ENCODE measurements at places on chromosomes 2 and 18.

- DNase-seq = no peak
Measured at GRCh38 chr18:58413667-58414628, 214.9 kb downstream of the ALPK2 start.

- no peak for DNase-seq
Measured at GRCh38 chr18:58865701-58866065, 1.0 kb downstream of the ZNF532 start.

GRCh38 chr2:133194362-133194655, 374.0 kb downstream of the NCKAP5 start:
- no peak for DNase-seq

DNA sequence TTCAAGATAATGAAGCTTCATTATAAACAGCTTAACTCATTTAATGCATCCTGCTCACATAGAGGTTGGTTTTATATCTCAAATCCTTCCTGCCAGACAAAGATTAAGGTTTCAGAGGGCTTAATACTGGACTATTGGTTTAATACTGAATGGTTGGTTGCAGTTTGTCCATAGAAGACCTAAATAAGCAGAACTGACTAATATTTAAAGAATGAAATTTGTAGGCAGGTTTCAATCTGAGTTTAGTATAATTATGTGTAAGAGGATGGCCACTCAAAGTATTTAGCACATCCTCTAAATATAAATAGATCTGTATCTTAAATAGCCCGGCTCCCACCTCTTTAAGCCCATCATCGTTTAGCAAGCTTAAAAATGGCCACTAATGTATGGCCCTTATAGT, 92.5 kb downstream of the EPB41L5 start:
- no peak for DNase-seq

DNA sequence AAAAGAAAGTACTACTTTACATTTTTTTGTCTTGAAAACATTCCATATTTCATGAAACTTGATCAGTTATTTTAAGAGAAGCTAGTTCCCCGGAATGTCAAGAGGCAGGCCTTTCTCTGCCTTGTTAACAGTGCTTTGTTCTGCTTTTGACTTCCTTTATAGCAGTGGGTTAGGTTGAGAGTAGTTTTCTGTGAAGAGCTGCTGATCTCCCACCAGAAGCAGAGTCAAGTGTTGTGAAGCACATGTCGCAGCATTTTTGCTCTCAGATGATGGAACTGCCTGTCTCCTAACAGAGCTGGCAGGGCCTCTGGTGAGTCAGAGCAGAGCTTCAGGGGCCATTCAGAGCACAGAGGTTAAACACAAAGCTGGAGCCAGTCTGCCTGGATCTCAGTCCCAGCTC, 871.8 kb downstream of the SLC4A3 start:
- no peak for DNase-seq

- DNase-seq = no peak
Measured at GRCh38 chr2:104863146-104863467, 9.2 kb downstream of the POU3F3 start.

GRCh38 chr2:125169764-125170146, 1144.7 kb downstream of the CNTNAP5 start:
- DNase-seq = no peak

GRCh38 chr2:39821871-39822270, 42.8 kb upstream of the THUMPD2 start:
- no peak for DNase-seq

DNA sequence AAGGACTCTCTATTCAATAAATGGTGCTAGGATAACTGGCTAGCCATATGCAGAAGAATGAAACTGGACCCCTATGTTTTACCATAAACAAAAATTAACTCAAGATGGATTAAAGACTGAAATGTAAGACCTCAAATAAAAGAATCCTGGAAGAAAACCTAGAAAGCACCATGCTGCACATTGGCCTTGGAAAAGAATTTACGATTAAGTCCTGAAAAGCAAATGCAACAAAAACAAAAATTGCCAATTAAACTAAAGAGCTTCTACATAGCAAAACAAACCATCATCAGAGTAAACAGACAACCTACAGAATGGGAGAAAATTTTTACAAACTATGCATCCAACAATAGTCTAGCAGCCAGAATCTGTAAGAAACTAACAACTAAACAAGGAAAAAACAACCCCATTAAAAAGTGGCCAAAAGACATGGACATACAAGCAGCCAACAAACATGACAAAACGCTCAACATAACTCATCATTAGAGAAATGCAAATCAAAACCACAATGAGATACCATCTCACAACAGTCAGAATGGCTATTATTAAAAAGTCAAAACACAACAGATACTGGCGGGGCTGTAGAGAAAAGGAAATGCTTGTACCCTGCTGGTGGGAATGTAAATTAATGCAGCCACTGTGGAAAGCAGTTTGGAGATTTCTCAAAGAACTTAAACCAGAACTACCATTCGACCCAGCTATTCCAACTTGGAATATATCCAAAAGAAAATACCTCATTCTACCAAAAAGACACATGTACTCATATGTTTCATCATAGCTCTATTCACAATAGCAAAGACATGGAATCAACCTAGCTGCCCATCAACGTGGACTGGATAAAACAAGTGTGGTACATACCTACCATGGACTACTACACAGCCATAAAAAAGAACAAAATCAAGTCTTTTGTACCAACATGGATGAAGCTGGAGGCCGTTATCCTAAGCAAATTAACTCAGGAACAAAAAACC, 30.6 kb downstream of the SEPTIN10 start:
- no peak for DNase-seq

DNA sequence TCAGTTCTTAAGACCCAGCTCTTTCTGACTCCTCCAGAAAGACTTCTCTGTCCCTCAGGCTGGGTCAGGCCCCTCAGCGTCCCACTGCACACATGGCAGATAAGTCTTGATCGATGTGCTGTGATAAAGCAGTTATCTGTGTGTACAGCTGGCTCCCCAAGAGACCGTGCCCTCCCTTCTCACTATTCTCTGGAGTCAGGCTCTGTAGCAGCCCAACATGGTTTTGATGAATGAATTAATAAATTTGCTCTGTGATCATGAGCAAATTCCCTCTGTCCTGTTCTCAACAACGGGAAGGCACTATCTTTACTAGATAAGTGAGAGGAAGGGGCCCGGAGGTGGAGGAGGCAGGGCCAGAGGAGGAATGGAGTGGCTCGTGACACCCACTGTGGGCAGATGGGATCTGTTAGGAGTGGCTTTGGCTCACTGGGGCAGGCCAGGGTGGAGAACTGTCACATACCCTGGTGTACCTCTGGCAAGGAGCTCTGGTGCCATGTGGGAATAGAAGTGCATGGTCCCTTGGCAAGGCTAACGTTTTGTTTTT, 48.3 kb downstream of the ZFP36L2 start:
- no peak for DNase-seq

DNA sequence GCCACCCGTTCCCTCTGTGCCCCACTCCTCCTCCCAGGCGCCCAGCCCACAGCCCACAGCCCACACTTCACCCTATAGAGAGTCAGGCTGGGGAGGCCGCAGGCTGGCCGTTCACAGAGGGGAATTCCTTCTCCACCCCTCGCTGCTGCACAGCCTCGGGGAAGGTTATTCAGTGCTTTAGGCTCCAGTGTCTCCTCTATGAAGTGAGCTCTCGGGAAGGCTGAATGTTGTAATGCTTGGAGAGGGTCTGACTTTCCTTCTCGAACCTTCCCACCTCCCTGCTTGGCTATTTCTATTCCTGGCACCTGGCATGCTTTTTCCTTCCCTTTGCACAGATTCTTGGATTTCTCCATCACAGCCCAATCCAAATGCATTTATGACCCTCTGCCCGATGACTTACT, 62.5 kb upstream of the SMAD7 start:
- DNase-seq = no peak

GRCh38 chr2:98300141-98300874, 45.9 kb upstream of the CNGA3 start:
- no peak for DNase-seq

GRCh38 chr2:122831649-122832048, 1076.2 kb downstream of the TSN start:
- DNase-seq = no peak

GRCh38 chr2:184004948-184005672, 593.2 kb upstream of the ZNF804A start:
- no peak for DNase-seq

DNA sequence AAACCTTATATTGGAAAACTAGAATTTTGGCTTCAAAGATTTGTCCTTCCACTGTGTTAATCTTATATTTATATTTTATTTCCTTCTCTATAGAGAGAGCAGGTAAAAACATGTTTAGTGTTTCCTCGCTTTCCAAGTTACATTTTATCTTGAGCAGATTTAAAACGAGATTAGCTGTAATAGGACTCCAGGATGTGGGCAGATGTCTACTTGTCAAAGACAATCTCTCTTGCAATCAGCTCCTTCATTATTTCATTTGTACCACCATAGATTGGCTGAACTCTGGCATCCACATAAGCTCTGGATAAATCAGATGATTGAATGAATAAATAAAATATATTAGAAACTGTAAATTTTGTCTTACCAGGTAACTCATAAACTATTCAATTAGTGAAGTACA, 17.5 kb upstream of the KANSL1L start:
- DNase-seq = no peak

- no peak for DNase-seq
Measured at GRCh38 chr2:139631966-139632365, 851.8 kb upstream of the NXPH2 start.

- no peak for DNase-seq
Measured at GRCh38 chr2:71602581-71602980, 149.2 kb downstream of the DYSF start.

DNA sequence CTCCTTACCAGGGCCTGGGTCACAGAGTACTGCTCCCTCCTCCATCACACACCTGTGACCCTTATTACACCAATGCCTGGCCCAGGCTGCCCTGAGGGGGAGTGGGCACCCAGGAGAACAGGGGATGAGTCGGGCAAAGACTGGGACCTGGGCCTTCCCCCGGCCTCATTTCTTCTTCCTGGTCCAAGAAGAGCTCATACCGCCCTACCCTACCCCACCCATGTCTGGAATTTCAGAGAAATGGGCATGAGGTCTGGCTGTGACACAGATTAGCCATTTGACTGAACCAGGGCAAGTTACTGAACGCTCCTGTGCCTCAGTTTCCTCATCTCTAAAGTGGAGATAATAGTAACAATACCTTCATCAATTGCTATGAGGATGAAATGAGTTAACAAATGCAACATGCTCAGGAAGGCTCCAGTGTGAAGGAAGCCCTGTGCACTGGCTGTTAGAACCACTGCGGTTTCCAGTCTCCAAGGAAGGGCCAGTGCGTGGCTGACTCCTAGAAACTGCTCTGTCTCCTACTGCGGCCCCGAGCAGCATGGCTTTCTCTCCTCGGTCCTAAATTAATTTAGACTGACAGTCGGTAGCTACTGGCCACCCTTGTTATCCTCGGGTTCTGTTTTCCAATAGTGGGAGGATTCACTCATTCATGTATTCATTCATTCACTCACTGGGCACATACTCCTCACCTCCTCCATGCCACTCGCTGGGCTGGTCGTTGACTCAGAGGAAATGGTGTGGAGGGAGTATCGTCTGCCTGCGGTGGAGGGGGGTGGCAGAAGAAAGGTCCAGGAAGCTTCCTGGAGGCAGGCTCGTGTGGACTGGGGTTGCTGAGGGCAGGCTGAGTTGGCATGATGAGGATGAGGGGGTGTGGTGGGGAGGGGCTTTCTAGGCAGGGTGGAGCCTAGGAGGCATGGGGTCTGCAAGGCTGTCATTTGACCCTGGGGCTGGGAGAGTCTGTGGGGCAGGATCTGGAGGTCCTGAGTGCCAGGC, 175.6 kb downstream of the GLI2 start:
- no peak for DNase-seq

DNA sequence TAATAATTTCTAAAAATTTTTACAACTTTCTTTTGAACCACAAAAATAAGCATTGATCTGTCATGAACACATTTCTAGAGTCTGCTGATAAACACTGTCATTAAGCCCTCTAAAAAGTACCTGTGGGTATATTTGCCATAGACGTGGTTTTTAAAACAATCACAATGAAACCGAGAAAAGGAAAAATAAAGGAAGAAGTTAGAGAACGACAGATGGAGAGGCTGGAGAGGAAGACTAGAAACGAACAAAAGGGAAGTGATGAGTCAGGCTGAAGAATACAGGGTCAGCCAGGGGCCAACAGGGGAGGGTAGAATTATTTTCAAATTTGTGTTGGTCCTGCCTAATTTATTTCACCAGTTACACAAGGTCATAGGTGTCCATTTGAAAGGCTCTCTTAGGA, 62.0 kb downstream of the MYL12B start:
- no peak for DNase-seq

DNA sequence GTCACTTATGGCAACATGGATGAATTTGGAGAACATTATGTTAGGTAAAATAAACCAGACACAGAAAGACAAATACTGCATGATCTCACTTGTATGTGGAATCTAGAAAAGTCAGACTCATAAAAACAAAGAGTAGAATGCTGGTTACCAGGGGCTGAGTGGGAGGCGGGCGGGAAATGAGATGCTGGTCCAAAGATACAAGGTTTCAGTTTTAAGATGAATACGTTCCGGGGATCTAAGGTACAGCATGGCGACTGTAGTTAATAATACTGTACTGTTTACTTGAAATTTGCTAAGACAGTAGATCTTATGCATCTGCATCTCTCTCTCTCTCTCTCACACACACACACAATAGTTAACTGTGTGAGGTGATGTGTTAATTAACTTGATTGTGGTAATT, 14.2 kb downstream of the FAM110C start:
- DNase-seq = no peak

GRCh38 chr2:37916512-37917082, 8.5 kb upstream of the RMDN2 start:
- DNase-seq = no peak

DNA sequence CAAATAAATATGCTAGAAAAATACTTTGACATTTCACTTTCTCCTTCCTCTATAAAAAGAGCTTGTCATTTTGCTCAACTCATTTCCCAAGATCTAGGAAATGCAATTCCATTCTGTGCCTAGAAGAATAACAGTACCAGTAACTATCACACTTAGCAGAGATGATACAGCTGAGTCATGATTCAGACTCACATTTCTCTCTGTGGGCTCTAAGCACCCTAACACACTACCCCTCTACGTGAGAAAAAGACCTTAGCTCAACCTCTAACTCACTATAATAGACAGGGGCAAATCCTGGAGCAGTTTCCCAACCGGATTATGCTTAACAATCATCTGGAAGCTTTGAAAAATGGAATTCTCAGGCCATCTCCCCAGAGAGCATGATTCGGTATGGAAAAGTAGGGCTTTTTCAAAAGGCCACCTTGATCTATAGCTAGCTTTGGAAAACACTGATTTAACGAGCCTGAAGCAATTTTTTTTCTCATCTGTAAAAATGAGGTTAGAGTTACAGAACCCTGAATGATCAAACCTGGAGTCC, 1312.3 kb upstream of the PIK3C3 start:
- DNase-seq = no peak

- no peak for DNase-seq
Measured at GRCh38 chr2:135662088-135662487, 79.6 kb upstream of the UBXN4 start.

- no peak for DNase-seq
Measured at GRCh38 chr2:27965841-27966240, 75.3 kb downstream of the BABAM2 start.

DNA sequence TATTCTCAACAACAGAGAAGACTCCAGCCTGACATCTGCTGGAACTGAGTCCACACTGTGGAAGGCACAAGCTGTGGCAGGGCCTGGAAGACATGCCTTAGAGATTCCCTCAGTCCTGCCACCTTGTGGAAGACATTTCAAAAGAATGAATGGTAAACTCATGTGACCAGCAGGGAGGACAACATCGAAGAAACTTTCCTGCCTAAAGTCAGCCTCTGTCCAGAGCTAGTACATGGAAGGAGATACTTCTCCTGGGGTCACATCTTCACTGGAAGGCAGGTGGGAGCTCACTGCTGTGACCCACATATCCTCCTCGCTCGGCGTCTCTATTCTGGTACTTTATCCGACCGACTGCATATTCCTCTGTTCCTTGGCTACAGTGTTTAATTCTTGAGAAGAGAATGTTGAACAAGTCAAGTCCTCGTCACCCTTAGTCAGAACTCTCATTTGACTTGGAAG, 59.5 kb downstream of the PUM2 start:
- DNase-seq = no peak

Data from activated CD4-positive, CD25-positive, alpha-beta regulatory T cell (primary cell).